ENCODE measurements at places on chromosomes 13 and 19. TPM values are rescaled to one million over a fixed set of nuclear protein-coding genes. Genes with fewer than 3 reads are reported as not detected.

MBD3L3 gene
- total RNA-seq: not detected

LGALS4 gene
- total RNA-seq: not detected

PSG11 gene
- not detected for total RNA-seq

SYT3 gene
- total RNA-seq: not detected

BCAM gene
- 4.3 TPM for total RNA-seq

LILRA5 gene
- 0.36 TPM for total RNA-seq

PTH2 gene
- total RNA-seq: not detected

CAB39L gene
- total RNA-seq: 15.6 TPM

SYCN gene
- not detected for total RNA-seq

STOML3 gene
- not detected for total RNA-seq

DNA sequence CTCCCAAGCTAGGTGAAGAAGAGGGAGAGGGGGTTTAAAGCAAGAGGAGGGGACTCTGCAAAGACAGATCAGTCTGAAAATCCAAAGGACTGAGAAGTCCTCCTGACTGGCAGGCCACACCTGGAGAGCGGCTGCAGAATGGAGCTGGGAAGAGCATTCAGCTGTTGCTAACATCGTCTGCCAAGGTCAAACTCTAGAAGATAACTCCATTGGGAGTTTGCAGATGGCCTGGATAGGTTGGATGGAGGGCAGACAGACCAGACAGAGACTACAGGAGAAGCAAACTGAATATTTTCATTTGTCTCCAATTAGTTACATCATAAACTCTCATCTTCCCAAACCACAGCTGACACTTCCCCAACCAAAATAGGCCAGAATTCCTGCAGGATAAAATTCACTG, 19.9 kb upstream of the SHISA2 start:
- DNase-seq: no peak
- H3K4me1 ChIP-seq: no peaks in the 10 kb centered on the region
- no peaks in the 10 kb centered on the region for H3K36me3 ChIP-seq

DNA sequence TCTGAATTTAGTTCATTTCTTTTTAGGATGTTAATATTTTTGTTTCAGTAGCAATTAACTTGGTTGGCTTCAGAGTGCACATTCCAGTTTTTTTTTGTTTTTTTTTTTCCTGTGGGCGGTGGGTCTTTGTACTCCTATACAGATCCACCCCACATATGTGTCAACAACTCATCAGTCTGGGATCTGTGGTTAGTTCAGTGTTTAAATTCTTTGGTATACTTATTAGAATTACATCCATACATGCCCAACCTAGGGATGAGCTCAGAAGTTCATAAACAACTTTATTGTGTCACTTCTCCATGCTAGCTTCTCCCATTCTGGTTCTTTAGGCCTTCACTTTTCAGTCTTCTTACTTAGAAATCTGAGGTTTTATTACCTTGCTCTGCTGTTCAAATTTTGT, 50.9 kb downstream of the PCCA start:
- no peaks in the 10 kb centered on the region for H3K27me3 ChIP-seq
- no peaks in the 10 kb centered on the region for H3K36me3 ChIP-seq
- no peak overlapping the region for H3K4me3 ChIP-seq
- no peak for DNase-seq
- H3K4me1 ChIP-seq: peaks cover 3% of the 10 kb centered on the region

GRCh38 chr19:55242517-55242916, 14.0 kb upstream of the TMEM86B start:
- peak; percentile 72 for DNase-seq
- no peak overlapping the region for H3K4me3 ChIP-seq
- no peaks in the 10 kb centered on the region for H3K27me3 ChIP-seq
- H3K36me3 ChIP-seq: peaks cover 74% of the 10 kb centered on the region
- H3K27ac ChIP-seq: no peak overlapping the region
- no peaks in the 10 kb centered on the region for H3K4me1 ChIP-seq

DNA sequence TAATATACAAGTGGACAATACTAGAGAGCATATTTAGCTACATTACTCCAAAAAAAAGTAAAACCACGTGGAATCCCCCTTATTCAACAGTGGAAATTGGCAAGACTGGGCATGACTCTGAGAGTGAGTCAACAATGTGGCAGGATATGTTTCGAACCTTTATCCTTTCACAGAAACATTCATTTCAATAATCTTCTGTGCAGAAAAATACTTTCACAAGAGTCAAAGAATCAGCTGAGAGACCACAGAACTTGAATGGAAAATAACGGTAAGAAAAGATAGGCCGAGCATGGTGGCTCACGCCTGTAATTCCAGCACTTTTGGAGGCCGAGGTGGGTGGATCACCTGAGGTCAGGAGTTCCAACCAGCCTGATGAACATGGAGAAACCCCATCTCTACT, 25.1 kb upstream of the CD70 start:
- H3K27ac ChIP-seq: peak overlapping the region; percentile 29
- peak; percentile 86 for DNase-seq
- no peaks in the 10 kb centered on the region for H3K27me3 ChIP-seq
- no peak overlapping the region for H3K4me3 ChIP-seq

DNA sequence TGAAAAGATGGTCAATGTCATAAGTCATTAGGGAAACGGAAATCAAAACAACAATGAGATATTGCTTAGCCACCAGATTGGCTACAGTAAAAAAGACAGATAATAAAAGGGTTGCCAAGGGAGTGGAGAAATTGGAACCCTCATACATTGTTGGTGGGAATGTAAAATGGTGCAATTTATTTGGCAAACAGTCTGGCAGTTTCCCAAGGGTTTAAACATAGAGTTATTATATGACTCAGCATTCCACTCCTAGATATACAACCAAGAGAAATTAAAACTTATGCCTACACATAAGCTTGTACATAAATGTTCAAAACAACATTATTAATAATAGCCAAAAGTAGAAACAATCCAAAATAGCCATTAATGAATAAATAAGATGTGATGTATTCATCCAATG, 9.9 kb upstream of the ZNF227 start:
- H3K4me3 ChIP-seq: no peak overlapping the region
- H3K27me3 ChIP-seq: no peaks in the 10 kb centered on the region
- no peaks in the 10 kb centered on the region for H3K4me1 ChIP-seq
- no peak overlapping the region for H3K27ac ChIP-seq
- no peaks in the 10 kb centered on the region for H3K36me3 ChIP-seq

- H3K27me3 ChIP-seq: no peaks in the 10 kb centered on the region
- H3K4me1 ChIP-seq: peaks cover 36% of the 10 kb centered on the region
- peak overlapping the region; percentile 80 for H3K27ac ChIP-seq
- no peak overlapping the region for H3K4me3 ChIP-seq
- no peak for DNase-seq
- H3K36me3 ChIP-seq: no peaks in the 10 kb centered on the region
Observed at GRCh38 chr13:23789576-23790346, 99.4 kb downstream of the MIPEP start.

DNA sequence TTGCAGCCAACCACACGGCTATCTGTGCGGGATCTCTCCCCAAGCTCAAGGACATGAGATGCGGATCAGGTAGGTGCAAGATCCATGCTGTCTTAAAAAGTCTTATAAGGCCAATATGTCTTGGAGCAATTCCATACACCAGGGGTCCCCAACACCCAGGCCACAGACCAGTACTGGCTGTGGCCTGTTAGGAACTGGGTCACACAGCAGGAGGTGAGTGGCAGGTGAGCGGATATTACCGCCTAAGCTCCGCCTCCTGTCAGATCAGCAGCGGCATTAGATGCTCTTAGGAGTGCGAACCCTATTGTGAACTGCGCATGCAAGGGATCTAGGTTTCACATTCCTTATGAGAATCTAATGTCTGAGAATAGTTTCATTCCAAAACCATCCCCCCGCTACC, 68.8 kb upstream of the ZNF599 start:
- peaks cover 6% of the 10 kb centered on the region for H3K27me3 ChIP-seq
- H3K36me3 ChIP-seq: no peaks in the 10 kb centered on the region
- H3K27ac ChIP-seq: no peak overlapping the region
- no peak for DNase-seq
- H3K4me3 ChIP-seq: no peak overlapping the region
- peaks cover 2% of the 10 kb centered on the region for H3K4me1 ChIP-seq

DNA sequence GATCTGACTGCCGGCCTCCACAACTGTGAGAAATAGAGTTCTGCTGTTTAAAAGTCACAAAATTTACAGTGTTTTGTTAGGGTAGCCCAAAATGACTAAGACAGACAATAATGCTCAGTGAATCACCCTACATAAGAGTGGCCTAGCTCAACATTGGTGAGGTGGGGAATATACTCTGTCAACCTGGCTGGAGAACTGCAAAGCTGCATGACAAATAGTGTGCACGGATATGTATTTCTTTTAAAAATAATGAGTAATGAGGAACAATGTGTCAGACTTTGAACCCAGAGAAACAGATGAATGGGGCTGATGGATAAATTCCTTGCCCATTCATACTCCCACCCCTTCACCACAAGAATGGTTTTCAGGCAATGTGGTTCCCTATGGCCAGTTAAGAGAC, 372.4 kb downstream of the SUCLA2 start:
- no peaks in the 10 kb centered on the region for H3K36me3 ChIP-seq
- H3K4me3 ChIP-seq: no peak overlapping the region
- no peaks in the 10 kb centered on the region for H3K27me3 ChIP-seq
- H3K27ac ChIP-seq: no peak overlapping the region
- no peak for DNase-seq

DNA sequence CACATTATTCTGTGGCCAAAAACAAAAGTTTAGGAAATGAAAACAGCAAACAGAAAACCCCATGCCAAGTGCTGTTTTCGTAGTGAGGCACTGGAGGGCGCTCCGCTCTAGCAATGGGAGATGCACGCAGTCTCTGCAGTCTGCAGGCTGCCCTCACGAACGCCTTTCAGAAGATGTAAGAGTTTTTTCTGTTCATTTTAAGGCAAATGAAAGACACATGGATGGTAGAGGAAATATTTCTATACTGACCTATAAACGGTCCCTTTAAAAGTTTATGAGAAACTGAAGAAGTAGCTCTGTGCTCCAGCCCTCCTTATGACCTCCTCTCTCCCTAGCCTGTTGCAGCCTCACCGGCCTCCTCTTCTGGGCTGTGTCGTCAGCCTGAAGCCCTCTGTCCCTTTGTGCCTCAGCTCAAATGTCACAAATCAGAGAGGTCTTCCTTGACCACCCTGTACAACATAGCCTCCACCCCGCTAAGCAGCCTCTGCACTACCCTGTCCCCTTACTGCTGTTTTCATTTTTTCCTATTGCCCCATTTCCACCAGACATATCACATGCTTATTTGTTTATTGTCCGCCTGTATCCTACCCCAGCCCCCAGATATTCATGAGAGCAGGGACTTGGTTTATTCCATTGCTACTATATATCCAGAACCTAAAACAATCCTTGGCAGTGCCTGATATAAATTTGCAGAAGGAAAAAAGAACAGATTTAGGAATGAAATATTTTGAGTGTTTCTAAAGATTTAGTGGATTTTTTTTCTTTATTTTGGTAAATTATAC, 116.4 kb downstream of the TM9SF2 start:
- no peak overlapping the region for H3K27ac ChIP-seq
- no peaks in the 10 kb centered on the region for H3K4me1 ChIP-seq
- DNase-seq: no peak
- H3K36me3 ChIP-seq: no peaks in the 10 kb centered on the region
- H3K4me3 ChIP-seq: no peak overlapping the region

DNA sequence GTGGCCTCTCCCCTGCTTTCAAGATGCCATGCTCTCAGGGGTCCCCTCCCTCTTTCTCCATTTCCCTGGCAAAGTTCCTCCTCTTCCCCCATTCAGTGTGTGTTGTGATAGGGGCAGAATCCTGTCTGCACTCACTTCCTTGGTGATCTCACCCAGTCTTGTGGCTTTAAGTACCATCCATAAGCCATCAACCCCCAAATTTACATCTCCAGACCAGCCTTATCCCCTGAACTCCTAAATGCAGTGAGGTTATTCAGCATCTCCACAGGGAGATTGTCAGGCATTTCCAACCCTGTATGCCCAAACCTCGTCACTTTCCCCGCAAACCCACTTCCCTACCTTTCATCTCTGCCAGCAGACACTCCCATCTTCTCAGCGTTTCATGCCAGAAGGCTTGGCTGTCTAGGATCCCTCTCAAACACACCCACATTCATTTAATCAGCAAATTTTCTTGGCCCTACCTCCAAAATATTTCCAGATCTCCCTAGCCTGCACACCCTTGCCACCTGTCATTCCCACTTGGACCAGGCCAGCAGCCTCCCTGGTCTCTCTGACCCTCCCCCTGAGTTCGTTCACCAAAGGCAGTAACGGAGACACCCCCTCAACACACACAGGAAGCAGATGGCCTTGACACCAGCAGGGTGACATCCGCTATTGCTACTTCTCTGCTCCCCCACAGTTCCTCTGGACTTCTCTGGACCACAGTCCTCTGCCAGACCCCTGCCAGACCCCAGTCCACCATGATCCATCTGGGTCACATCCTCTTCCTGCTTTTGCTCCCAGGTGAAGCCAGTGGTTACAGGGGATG, at the start of gene HCST:
TSS of gene HCST (plus strand) at position 676 of the 808 bp plus-strand sequence. CDS start at position 741, 65 bp downstream.
- DNase-seq: peak; percentile 88
- H3K27ac ChIP-seq: peak within 1 kb of the TSS; percentile 72
- H3K4me1 ChIP-seq: peaks cover 23% of the 10 kb centered on the region
- H3K4me3 ChIP-seq: peak within 1 kb of the TSS; percentile 55

GRCh38 chr13:111486331-111486730, 165.9 kb downstream of the TEX29 start:
- no peaks in the 10 kb centered on the region for H3K4me1 ChIP-seq
- no peak for DNase-seq
- no peaks in the 10 kb centered on the region for H3K27me3 ChIP-seq
- H3K4me3 ChIP-seq: no peak overlapping the region
- no peak overlapping the region for H3K27ac ChIP-seq

GRCh38 chr19:19034204-19034624, 811 bp downstream of the ARMC6 start:
- peaks cover 19% of the 10 kb centered on the region for H3K4me1 ChIP-seq
- H3K36me3 ChIP-seq: peaks cover 23% of the 10 kb centered on the region
- no peaks in the 10 kb centered on the region for H3K27me3 ChIP-seq
- H3K27ac ChIP-seq: peak overlapping the region; percentile 81

DNA sequence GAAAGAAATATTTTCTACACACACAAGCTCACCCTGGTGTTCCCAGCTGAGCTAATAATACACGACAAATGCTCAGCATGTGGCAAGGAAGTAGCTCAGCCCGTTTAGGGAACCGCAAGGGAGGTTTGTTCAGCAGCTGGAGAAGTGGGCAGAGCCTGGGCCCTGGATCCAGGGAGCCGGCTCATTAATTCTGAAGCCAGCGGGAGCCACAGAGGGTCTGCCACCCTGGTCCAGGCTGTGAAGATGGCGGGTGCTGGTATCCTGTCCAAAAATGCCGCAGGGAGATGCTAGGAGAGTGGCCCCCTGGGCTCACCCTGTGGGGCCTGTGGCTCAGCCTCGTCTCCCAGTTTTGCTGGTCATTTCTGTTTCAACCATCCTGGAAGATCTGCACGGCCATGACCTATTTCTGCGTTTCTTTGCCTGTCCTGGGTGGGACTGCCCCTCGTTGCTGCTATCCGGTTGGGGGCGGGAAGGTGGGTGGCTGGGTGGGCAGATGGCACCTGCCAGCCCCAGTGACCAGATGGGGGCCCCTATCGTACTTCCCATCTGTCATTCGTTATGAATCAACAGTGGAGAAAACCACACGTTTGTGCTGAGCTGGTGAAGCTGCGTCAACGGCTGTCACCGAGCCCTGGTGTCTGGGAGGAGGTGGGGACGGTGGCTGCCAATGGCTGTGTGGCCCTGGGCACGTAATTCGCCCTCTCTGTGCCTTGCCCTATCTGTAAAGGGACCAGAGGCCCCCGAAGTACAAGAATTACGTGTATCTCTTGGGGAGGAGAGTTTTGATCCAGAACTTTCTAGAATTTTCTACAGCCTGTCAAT, 2.7 kb upstream of the GNA15 start:
- peaks cover 12% of the 10 kb centered on the region for H3K4me1 ChIP-seq
- no peaks in the 10 kb centered on the region for H3K27me3 ChIP-seq
- H3K27ac ChIP-seq: no peak overlapping the region
- H3K4me3 ChIP-seq: no peak overlapping the region
- H3K36me3 ChIP-seq: no peaks in the 10 kb centered on the region
- peak; percentile 88 for DNase-seq

Data from osteoblast (primary cell).